Lower lobe of right lung (tissue), 2 donors: ENCODE measurements at places on chromosomes 4 and X. TPM values are rescaled to one million over a fixed set of nuclear protein-coding genes. Genes with fewer than 3 reads are reported as not detected.

SERPINA7 gene
- total RNA-seq = not detected

XG gene
- total RNA-seq = 0.41 TPM

SASH3 gene
- total RNA-seq = 74.9 TPM

GYPE gene
- total RNA-seq = 2.5 TPM

SPARCL1 gene
- 299 TPM for total RNA-seq

DNA sequence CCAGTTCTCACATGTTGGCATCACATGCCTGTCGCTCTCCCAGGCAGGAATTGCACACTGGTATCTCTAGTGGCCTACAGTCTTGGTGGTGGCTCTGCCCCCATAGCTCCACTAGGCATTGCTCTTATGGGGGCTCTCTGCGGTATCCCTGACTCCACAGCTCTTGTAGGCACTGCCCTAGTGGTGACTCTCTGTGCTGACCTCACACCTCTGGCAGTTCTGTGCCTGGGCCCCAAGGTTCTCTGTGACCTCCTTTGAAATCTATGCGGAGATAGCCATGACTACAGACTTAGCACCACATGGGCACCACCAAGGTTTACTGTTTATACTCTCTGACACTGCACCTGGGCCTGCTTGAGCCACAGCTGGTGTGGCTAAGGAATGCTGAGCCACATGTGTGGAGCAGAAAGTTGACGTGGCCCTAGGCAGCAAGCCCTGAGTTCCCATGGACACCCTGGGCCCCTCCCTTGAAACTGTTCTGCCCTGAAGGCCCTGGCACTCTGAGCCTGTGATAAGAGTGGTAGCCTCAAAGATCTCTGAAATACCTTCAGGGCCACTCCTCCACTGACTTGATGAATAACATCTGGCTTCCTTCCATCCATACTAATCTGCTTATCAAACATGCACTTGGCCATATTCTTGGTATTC, 8.0 kb downstream of the SLC9B1 start:
- peak; percentile 55 for DNase-seq
- peak overlapping the region; percentile 57 for H3K27ac ChIP-seq
- no peaks in the 10 kb centered on the region for H3K27me3 ChIP-seq
- H3K4me1 ChIP-seq = peaks cover 13% of the 10 kb centered on the region
- no peaks in the 10 kb centered on the region for H3K36me3 ChIP-seq
- H3K4me3 ChIP-seq = no peak overlapping the region

DNA sequence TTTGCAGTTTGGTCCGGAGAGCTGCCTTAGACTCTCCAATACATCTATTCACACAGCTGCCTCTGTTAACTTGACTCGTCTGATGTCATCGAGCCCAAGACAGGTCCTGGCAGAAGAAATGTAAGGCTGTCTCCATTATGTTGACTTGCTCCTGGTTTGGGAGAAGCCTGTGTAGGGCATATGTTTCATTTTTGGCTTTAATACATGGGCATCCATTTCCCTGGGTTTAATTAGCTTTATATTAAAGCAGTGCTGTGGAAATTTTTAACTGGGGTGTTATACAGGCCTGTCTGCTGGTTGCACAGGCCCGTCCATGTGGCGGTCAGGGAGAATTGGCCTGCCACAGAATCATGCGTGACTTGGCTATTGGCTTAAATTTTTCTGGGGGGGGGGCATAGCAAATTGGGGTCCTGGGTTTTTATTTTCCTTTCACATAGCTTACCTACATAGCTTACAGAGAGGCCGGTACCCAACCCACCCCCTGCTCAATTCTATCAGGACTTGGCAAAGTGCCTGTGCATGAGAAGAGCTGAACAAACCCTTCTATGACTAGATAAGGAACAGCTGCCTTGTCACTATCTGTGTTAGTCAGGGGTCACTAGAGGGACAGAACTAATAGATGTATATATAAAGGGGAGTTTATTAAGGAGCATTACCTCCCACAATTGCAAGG, 123.5 kb upstream of the WDR1 start:
- H3K4me3 ChIP-seq = no peak overlapping the region
- H3K27ac ChIP-seq = no peak overlapping the region
- H3K27me3 ChIP-seq = no peaks in the 10 kb centered on the region
- H3K4me1 ChIP-seq = no peaks in the 10 kb centered on the region

GRCh38 chr4:47372561-47372960, 90.9 kb downstream of the COMMD8 start:
- H3K27ac ChIP-seq = no peak overlapping the region
- no peaks in the 10 kb centered on the region for H3K36me3 ChIP-seq
- no peak overlapping the region for H3K4me3 ChIP-seq
- DNase-seq = no peak

- no peak overlapping the region for H3K4me3 ChIP-seq
- no peaks in the 10 kb centered on the region for H3K36me3 ChIP-seq
- peaks cover 28% of the 10 kb centered on the region for H3K4me1 ChIP-seq
- DNase-seq = no peak
- H3K27me3 ChIP-seq = no peaks in the 10 kb centered on the region
- H3K27ac ChIP-seq = peak overlapping the region; percentile 46
Measured at GRCh38 chrX:70476934-70477733, 32.5 kb downstream of the DLG3 start.

DNA sequence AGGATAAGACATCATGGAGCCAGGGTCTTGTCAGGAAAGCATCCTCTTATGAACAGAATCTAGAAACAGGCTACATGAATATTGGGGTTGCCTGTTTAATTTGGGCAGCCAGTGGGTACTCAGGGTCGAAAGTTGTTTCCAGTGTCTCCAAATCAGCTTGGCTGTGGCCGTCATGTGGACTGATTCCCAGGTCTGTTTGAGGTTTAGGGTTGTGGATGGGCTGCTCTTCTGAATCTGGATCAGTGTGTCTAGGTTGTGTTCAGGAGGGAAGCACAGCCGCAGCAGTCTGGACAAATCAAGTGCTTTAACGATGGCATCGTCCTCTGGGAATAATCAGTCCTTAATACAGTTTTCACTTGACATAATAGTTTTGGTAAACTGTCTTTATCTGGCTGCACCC, 94.3 kb downstream of the GATB start:
- DNase-seq = no peak
- no peaks in the 10 kb centered on the region for H3K27me3 ChIP-seq
- H3K4me1 ChIP-seq = no peaks in the 10 kb centered on the region
- H3K4me3 ChIP-seq = no peak overlapping the region
